Glomerular endothelial cell (primary cell): ENCODE measurements at places on chromosomes 16 and 17. TPM values are rescaled to one million over a fixed set of nuclear protein-coding genes. Genes with fewer than 3 reads are reported as not detected.

Gene USP43
- total RNA-seq: 0.35 and 1.6 TPM in 2 replicates

Gene PRR35
- not detected in 2 replicates for total RNA-seq

Gene TMED6
- total RNA-seq: not detected in 2 replicates

Gene WFIKKN2
- not detected in 2 replicates for total RNA-seq

DNA sequence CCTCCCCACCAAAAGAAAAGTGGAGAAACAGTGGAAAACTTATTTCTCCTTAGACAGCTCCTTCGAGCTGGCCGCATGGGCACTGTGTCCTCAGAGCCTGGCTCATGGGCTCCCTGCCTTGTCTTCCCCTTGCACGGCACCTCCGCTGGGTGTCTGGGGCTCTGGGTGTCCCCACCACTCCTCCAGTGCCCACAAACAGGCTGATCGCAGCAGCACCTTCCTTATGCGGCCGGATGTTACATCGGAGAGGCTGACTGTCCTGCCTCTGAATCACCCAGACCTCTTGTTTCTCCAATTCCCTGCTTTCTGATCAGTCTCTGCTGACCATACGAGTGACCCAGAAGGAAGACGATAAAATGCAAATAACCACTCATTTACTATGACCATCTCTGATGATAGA is 121.7 kb downstream of the SLC39A11 start:
- no peak for DNase-seq
